Esophagus squamous epithelium (tissue), 5 donors: ENCODE measurements at places on chromosomes 3 and 15.

GRCh38 chr15:57251308-57251707, 125.0 kb upstream of the CGNL1 start:
- H3K36me3 ChIP-seq: peaks cover 5% of the 10 kb centered on the region
- no peaks in the 10 kb centered on the region for H3K4me1 ChIP-seq
- no peak for DNase-seq
- no peaks in the 10 kb centered on the region for H3K27me3 ChIP-seq

GRCh38 chr3:151275091-151275490, 3.3 kb downstream of the P2RY14 start:
- no peak overlapping the region for H3K4me3 ChIP-seq
- no peak for DNase-seq
- H3K4me1 ChIP-seq: no peaks in the 10 kb centered on the region
- no peaks in the 10 kb centered on the region for H3K27me3 ChIP-seq
- no peaks in the 10 kb centered on the region for H3K36me3 ChIP-seq

DNA sequence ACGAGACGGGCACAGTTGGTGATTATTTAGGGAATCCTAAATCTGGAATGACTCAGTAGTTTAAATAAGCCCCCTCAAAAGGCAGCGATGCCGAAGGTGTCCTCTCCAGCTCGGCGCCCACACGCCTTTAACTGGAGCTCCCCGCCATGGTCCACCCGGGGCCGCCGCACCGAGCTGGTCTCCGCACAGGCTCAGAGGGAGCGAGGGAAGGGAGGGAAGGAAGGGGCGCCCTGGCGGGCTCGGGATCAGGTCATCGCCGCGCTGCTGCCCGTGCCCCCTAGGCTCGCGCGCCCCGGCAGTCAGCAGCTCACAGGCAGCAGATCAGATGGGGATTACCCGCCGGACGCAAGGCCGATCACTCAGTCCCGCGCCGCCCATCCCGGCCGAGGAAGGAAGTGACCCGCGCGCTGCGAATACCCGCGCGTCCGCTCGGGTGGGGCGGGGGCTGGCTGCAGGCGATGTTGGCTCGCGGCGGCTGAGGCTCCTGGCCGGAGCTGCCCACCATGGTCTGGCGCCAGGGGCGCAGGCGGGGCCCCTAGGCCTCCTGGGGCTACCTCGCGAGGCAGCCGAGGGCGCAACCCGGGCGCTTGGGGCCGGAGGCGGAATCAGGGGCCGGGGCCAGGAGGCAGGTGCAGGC, 318.0 kb downstream of the FGF12 start:
- peak overlapping the region; percentile 60 for H3K4me3 ChIP-seq
- no peak for DNase-seq
- no peaks in the 10 kb centered on the region for H3K36me3 ChIP-seq
- peaks cover 7% of the 10 kb centered on the region for H3K4me1 ChIP-seq
- H3K27me3 ChIP-seq: peaks cover 5% of the 10 kb centered on the region

- no peaks in the 10 kb centered on the region for H3K4me1 ChIP-seq
- no peaks in the 10 kb centered on the region for H3K36me3 ChIP-seq
- H3K27me3 ChIP-seq: no peaks in the 10 kb centered on the region
- no peak overlapping the region for H3K4me3 ChIP-seq
- no peak for DNase-seq
These were observed 185.3 kb downstream of the CACNA2D3 start for GRCh38 chr3:54307566-54308180.

- DNase-seq: no peak
- H3K4me3 ChIP-seq: no peak overlapping the region
- H3K4me1 ChIP-seq: no peaks in the 10 kb centered on the region
These were observed 43.8 kb downstream of the GABRB3 start for GRCh38 chr15:26729030-26729429.

DNA sequence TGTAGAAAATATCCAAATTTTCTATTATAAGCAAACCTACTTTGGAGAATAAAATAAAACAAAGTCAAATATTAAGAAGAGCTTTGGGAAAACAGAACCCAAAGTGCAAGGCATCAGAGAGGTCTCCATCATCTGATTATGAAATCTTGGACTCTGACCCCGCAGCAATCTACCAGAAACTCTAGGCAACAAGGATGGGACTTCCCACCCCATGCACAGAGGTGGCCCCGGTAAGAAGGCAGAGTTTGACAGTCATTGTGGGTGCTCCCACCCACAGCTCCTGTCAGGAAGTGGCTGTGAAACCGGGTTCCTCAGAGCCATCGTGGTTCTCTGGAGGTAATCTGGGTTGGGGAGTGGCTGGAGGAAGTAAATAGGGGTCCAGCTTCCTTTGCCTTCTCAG, 37.0 kb upstream of the TJP1 start:
- H3K27ac ChIP-seq: no peak overlapping the region
- H3K27me3 ChIP-seq: no peaks in the 10 kb centered on the region
- H3K36me3 ChIP-seq: no peaks in the 10 kb centered on the region

DNA sequence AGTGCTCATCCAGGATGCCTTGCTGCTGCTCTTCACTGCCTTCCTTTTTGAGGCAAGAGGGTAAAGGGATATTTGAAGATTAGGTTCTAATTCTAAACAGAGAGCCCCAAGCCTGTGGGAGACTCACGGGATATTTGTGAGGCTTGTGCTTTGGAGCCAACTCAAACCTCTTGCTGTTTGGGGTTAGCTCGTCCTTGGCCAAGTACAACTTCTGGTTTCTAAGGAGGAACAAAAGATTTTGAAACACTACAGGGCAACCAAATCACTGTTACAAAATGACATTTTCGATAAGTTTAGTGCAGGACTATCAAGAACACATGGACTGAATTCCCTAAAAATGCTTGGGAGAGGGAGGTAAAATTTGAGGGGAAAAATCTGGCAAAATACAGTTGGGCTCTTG, 190.2 kb downstream of the RORA start:
- H3K27me3 ChIP-seq: no peaks in the 10 kb centered on the region
- H3K36me3 ChIP-seq: no peaks in the 10 kb centered on the region
- DNase-seq: no peak
- H3K4me1 ChIP-seq: peaks cover 25% of the 10 kb centered on the region

- H3K36me3 ChIP-seq: no peaks in the 10 kb centered on the region
- no peaks in the 10 kb centered on the region for H3K27me3 ChIP-seq
- no peak overlapping the region for H3K4me3 ChIP-seq
- H3K27ac ChIP-seq: no peak overlapping the region
These were observed 170.8 kb downstream of the MOBP start for GRCh38 chr3:39638301-39638700.

- H3K4me1 ChIP-seq: no peaks in the 10 kb centered on the region
- no peak for DNase-seq
- no peak overlapping the region for H3K27ac ChIP-seq
- no peak overlapping the region for H3K4me3 ChIP-seq
These were observed 1209.6 kb downstream of the ZPLD1 start for GRCh38 chr3:103644450-103644849.

DNA sequence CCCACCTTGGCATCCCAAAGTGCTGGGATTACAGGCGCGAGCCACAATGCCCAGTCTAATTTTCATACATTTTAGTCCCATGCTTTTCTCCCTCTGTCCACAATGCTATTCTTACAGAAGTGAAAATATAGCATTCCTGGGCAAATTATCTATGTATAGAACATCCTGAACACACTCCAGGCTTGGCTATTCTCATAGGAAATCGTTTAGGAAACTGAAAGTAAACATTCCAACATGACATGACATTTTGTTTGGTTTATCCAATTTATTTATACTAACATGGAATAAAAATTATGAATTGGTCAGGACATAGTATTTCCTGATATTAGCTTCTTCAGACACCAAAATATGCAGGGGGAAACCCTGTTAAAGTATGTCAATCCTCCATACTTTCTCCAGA, 52.6 kb downstream of the SYNM start:
- H3K36me3 ChIP-seq: no peaks in the 10 kb centered on the region
- H3K27ac ChIP-seq: no peak overlapping the region
- no peak for DNase-seq
- H3K4me3 ChIP-seq: no peak overlapping the region
- no peaks in the 10 kb centered on the region for H3K4me1 ChIP-seq

- no peaks in the 10 kb centered on the region for H3K27me3 ChIP-seq
- DNase-seq: no peak
- H3K36me3 ChIP-seq: no peaks in the 10 kb centered on the region
These were observed 185.8 kb downstream of the KCNH8 start for GRCh38 chr3:19334120-19334519.

GRCh38 chr3:28595372-28595771, 246.7 kb upstream of the AZI2 start:
- no peak overlapping the region for H3K4me3 ChIP-seq
- H3K27ac ChIP-seq: no peak overlapping the region
- H3K36me3 ChIP-seq: no peaks in the 10 kb centered on the region
- no peaks in the 10 kb centered on the region for H3K4me1 ChIP-seq
- no peaks in the 10 kb centered on the region for H3K27me3 ChIP-seq
- DNase-seq: no peak

- no peaks in the 10 kb centered on the region for H3K36me3 ChIP-seq
- H3K27me3 ChIP-seq: no peaks in the 10 kb centered on the region
- no peaks in the 10 kb centered on the region for H3K4me1 ChIP-seq
- no peak for DNase-seq
- H3K27ac ChIP-seq: no peak overlapping the region
These were observed 736.4 kb downstream of the FHIT start for GRCh38 chr3:60514866-60515265.

- peaks cover 52% of the 10 kb centered on the region for H3K36me3 ChIP-seq
- H3K27me3 ChIP-seq: no peaks in the 10 kb centered on the region
- no peak for DNase-seq
- peaks cover 47% of the 10 kb centered on the region for H3K4me1 ChIP-seq
- no peak overlapping the region for H3K4me3 ChIP-seq
- H3K27ac ChIP-seq: peak overlapping the region; percentile 82
These were observed 5.4 kb downstream of the MGLL start for GRCh38 chr3:127816783-127817405.

- no peaks in the 10 kb centered on the region for H3K4me1 ChIP-seq
- no peaks in the 10 kb centered on the region for H3K27me3 ChIP-seq
- H3K27ac ChIP-seq: no peak overlapping the region
- H3K4me3 ChIP-seq: no peak overlapping the region
- DNase-seq: no peak
These were observed 110.2 kb downstream of the ST8SIA2 start for GRCh38 chr15:92503889-92504288.

GRCh38 chr3:111143-112069, 85.2 kb upstream of the CHL1 start:
- no peak overlapping the region for H3K27ac ChIP-seq
- no peak for DNase-seq
- no peaks in the 10 kb centered on the region for H3K36me3 ChIP-seq
- H3K27me3 ChIP-seq: no peaks in the 10 kb centered on the region
- peaks cover 11% of the 10 kb centered on the region for H3K4me1 ChIP-seq

DNA sequence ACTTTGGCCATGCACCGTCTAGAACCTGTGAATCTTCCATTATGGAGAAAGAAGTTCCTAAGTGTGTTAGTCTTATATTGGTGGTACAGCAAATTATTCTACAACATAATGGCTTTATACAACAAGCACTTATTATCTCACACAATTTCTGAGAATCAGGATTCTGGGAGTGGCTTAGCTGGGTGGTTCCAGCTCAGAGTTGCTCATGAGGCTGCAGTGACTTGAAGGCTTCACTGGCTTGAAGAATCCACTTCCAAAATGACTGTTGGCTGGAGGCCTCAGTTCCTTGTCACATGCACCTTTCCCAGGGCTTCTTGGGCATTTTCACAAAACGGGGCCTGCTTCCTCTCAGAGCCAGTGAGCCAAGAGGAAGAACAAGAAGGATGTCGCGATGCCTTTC, 82.3 kb upstream of the RNF7 start:
- H3K4me1 ChIP-seq: no peaks in the 10 kb centered on the region
- no peak for DNase-seq
- no peak overlapping the region for H3K4me3 ChIP-seq
- no peak overlapping the region for H3K27ac ChIP-seq
- H3K36me3 ChIP-seq: no peaks in the 10 kb centered on the region
- H3K27me3 ChIP-seq: peaks cover 45% of the 10 kb centered on the region

GRCh38 chr15:66070220-66070934, 183.2 kb downstream of the MEGF11 start:
- H3K27ac ChIP-seq: no peak overlapping the region
- H3K4me1 ChIP-seq: peaks cover 30% of the 10 kb centered on the region
- DNase-seq: no peak

- H3K36me3 ChIP-seq: no peaks in the 10 kb centered on the region
- no peak for DNase-seq
- H3K4me1 ChIP-seq: no peaks in the 10 kb centered on the region
- H3K27ac ChIP-seq: no peak overlapping the region
These were observed 12.4 kb downstream of the OTOL1 start for GRCh38 chr3:161508852-161509477.

GRCh38 chr3:73835945-73836344, 211.2 kb upstream of the PDZRN3 start:
- no peaks in the 10 kb centered on the region for H3K36me3 ChIP-seq
- no peaks in the 10 kb centered on the region for H3K27me3 ChIP-seq
- DNase-seq: no peak
- no peak overlapping the region for H3K4me3 ChIP-seq

DNA sequence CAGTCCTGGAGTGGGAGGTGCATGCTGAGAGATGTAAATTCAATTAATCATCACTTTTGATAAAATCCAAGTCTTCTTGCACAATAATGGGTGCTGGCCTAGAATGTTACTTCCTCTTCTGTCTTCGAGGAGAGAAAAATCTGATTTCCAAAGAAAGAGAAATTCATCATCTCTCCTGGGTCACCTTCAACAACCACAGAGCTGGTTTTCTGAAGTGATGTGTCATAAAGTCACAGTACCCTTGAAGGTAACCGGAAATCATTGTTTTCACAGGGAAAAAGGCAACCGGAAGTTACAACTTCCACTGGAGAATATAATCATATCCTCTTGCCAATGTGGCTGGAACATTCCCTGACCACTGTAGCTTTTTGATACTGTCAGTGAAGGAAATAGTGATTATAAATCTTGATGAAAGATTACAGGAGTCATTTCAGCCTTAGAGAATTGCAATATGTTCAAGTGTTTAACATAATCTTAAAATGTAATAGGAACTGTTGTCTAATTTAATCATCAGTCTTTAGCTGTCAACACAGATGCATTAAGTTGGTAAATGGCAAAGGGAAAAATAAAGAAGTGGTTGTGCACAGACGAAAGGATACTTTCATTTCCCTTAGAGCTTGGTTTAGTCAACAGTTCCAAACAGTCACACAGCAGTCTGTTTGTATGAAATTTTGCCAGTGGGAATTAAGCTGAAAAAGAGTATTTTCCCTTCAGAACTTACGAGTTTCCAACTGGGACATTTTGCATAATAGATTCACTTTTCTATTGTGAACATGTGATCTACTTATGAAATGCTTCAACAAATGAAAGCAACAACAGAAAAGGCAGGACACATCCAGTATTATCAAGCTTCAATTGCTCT, 106.5 kb upstream of the SLC4A7 start:
- peaks cover 74% of the 10 kb centered on the region for H3K4me1 ChIP-seq
- H3K4me3 ChIP-seq: no peak overlapping the region
- peak overlapping the region; percentile 75 for H3K27ac ChIP-seq
- no peaks in the 10 kb centered on the region for H3K27me3 ChIP-seq
